ENCODE measurements at places on chromosomes 6 and 20. TPM values are rescaled to one million over a fixed set of nuclear protein-coding genes. Genes with fewer than 3 reads are reported as not detected.

GRCh38 chr20:59042151-59042795 lies at the start of gene PRELID3B:
Gene PRELID3B, minus strand, starts transcription at chr20:59042786. Its CDS starts 56 bp downstream, at chr20:59042730.
- DNase-seq = peak; percentile 24

- DNase-seq = peak; percentile 93
Measured at GRCh38 chr6:141105481-141105880, 1027.2 kb upstream of the GJE1 start.

DNA sequence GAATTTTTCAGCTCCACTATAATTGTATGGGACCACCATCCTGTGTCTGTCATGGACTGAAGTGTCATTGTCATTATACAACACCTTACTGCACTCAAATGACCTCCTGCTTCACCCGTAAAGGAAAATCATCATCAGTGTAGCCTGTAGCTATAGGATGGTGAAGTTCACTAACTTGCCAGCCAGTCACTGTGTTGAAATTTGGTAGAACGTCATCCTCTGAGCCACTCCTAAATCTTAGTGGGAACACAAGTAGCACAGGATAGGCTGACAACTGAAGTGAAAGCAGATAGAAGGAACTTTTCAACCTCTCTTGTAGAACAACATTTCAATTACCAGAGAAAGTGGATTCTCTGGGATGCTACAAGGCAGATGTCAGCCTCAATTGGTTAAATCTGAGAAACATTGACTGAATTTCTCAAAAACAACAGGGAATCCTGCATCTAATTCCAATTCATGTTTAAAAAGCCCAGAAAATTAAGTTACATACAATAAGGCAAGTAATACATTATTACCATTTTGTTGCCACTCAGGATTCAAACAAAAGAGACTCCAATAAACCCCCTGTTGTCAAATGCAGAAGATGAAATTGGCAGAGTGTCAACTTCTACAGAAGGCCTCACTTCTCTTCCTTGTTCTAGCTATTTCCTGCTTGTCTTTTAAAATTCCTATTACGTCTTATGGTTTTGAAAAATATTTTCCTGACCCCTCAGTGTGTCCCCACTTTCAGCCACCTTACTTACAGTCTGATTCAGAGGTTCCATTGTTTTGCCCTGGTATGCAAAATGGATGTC lies 647.9 kb upstream of the AGPAT4 start:
- DNase-seq = no peak

- peak; percentile 96 for DNase-seq
Measured at GRCh38 chr6:161233986-161234661, 39.7 kb downstream of the AGPAT4 start.

DNA sequence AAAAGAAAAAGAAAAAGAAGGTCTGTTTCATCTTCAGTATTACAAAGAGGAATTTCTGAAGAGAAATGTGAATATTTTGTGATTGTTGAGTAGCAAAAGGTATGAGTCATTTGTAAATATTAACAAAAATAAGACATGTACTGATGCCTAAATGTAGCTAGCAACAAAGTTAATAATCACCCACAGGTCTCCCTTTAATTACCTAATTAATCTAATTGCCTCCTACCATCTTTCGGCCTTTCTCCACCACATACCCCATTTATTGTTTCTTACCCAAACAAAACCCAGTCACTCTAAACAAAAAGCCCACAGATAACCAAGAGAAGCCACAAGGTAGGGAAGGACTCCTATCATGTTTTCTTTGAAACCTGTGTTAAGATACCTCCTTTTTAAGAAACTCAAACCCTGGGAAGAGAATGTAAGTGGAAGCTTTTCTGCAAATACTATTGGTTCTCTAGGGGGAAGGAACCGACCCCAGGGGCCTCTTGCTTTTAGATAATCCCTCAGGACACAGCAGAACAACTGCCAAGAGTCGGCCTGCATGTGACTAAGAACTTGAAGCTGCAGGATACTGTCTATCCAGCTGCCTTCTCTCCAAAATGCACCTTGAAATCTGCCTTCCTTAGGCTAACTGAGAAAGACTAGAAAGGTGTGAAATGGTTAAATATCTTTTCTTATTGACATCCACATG lies 16.1 kb upstream of the STK38 start:
- no peak for DNase-seq

DNA sequence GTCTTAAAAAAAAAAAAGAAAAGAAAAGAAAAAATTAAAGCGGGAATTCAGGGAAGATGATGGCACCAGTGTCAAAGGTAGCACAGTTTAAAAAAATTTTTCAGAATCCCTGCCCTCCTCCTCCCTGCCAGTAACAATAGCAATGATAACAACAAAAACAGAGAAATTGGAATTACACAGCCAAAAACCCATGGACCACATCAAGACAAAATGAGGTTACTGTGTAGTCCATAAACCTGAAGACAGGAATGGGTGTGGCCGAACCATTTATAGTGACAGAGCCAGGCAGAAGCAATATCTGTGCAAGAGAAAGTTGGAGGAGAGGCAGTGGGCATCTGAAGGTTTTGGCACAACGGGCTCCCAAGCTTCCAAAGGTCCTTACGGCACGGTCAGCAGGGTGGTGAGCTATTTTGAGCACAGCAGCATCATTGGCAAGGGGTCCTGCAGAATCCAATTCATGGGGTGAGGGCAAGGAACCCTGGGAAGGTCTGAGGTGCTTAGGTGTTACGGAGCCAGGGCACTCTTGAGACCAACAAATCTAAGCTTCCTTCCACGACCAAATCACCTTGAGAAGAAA lies 202.3 kb downstream of the GMPR start:
- DNase-seq = no peak

DNA sequence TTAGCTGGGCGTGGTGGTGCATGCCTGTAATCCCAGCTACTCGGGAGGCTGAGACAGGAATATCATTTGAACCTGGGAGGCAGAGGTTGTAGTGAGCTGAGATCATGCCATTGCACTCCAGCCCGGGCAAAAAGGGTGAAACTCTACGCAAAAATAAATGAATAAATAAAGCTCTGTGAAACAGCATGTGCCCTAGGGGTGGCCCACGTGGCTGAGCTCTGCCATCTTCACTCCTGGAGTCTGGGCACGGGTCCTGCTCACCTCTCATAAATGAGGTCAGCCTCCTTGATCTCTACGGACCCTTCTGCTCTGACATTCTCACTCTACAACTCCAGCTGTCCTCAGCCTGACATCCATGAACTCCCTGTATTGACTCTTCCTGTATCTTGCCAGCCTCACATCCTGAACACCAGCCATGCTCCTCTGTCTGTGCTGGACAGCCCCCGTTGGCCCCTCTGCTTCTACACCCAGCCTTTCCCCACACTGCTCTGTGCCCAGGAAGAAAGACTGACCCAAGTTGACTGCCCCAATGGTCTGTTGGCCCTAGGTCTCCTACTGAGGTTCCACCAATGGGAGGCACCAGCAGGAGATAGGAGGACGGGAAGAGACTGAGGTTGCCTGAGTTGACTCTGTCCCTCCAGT lies 21.9 kb downstream of the CPNE5 start:
- DNase-seq = no peak

DNA sequence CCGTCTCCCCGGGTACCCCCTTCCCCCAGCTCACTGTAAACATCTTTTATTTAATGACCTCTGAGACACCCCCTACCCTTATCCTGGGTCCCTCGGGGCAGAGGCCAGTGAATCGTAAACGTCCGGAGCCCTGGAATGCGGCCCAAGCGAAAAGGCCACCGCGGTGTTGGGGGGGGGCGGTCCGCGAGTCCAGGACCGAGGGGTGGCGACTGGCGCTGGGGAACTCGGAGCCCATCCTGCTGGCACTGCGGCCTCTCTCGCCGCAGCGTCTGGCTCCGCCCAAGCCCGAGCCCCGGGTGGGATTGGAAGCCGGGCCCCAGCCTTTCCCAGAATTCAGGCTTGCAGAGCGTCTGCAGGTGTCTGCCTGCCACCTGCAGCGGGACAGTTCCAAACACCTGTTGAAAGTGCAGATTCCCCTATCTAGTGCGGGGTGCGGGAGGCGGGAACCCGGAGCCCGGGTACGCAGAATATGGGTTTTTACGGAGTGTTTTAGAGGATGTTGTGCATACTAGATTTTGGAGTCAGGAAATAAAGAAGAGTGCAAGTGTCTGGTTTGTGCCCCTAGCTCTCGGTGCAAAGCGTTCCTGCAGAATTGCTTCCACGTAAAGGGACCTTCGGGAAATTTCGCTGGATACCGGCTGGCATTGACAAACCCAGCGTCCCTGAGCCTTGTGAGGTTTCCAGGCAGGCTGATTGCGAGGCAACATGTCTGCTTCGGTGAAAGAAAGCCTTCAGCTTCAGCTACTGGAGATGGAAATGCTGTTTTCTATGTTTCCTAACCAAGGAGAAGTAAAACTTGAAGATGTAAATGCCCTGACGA lies 800 bp downstream of the RWDD2A start:
- DNase-seq = peak; percentile 51

GRCh38 chr6:98323605-98324004 lies 510.8 kb upstream of the POU3F2 start:
- no peak for DNase-seq

DNA sequence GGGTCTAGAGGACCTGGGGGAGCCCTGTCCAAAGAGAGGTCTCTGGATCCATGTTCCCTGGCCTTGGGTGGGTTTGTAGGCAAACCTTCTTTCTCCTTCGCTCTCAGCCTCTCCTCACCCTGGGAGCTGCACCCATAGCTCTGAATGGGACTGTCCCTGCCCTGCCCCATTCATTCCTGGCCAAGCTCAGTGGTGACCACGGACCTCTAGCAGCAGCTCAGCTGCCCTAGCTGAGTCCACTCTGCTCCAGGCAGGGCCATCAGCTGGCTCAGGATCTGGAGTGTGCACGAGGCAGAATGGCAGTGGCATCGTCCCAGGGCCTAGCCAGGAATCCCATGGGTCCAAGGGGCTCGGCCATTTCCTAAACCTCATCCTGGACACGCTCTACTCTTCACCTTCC lies 5.3 kb downstream of the ULBP3 start:
- DNase-seq = no peak

Gene SLC22A7
- not detected for total RNA-seq

DNA sequence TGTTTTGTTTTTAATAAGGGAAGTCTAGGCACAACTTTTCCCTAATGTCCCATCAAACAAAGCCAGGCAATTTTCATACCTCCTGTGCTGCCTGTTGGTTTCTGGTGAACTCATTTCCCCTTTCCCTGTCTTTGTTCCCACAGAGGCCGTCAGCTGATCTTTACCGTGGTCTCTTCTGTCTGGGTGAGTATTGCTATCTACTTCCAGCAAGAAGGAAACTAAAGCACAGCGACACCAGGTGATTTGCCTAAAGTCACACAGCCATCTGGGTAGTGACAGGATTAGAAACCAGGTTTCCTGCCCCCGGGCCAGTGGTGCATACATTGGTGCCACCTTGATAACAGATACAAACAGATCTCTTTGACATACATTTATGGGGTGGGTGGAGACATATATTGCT lies 59.6 kb downstream of the RAB44 start:
- DNase-seq = no peak

DNA sequence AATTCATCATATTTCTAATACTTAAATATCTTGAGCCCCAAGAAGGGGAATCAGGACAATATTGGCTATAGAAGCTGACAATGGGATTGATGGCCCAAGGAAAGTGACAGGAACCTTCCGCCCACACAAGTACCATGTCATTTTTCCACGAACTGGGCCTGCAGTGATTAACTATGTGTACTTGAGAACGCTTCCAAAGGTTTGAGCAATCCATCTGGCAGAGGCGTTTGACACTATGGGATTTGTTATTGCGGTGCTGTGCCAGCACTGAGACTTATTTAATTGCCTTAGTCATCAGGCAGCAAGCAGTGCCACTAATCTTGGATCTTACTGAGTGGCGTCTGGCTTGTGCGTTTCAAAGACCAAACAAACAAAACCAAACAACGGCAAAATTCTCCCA lies 135.6 kb upstream of the UST start:
- peak; percentile 79 for DNase-seq

DNA sequence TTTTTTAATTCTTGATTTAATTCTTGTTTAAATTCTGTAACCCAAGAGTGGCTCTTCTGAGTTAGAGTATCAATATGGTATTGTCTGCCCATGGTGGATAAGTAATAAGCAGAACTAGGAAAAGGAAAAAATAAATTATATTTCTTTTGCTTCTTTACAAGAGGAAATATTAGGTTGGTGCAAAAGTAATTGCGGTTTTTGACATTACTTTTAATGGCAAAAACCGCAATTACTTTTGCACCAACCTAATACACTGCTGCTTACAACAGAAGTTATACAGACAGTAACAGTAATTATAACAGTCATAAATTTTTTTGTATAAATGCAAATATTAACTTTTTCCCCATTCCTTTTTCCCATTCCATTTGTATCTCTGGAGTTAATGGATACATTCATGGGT lies 65.6 kb downstream of the HS3ST5 start:
- no peak for DNase-seq

Gene EMILIN3
- not detected for total RNA-seq

Gene ADISSP
- total RNA-seq = 26.8 TPM

GRCh38 chr6:2952557-2953095 lies 18.7 kb downstream of the SERPINB6 start:
- peak; percentile 69 for DNase-seq

GRCh38 chr6:95321126-95321525 lies 256.2 kb upstream of the MANEA start:
- DNase-seq = no peak
